ENCODE measurements at places on chromosomes 5 and 9.

DNA sequence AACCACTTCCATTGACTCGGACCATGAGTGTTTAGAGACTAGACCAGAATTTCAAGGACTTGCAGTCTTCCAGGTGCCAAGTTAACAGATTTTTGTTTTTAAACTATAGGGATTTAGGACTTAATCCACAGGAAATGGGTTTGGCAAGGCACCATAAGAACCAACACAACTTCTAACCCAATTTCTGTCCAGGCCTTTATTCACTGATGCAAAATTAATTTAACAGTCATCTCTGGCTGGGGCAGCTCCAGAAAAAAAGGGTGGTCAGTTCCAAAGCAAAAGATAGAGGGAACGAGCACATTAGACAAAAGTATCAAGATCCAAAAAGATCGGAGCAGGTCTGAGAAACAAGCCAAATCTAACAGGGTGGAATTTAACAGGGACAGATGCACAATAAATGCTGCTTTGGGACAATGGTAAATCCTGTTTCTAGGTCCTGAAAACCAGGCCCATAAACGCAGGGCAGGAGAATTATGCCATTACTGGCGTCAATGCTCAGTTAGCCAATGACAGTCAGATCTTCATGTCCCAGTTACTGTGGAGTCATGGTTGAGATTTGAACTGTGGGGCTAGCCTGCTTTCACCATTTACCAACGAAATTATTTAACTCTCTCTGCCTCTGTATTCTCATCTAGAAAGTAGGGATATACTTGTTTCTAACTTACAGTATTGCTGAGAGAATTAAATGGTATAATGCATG is 590.8 kb upstream of the BRINP1 start:
- no peak for DNase-seq

- DNase-seq: no peak
Measured at GRCh38 chr5:167814040-167814439, 477.4 kb upstream of the WWC1 start.

DNA sequence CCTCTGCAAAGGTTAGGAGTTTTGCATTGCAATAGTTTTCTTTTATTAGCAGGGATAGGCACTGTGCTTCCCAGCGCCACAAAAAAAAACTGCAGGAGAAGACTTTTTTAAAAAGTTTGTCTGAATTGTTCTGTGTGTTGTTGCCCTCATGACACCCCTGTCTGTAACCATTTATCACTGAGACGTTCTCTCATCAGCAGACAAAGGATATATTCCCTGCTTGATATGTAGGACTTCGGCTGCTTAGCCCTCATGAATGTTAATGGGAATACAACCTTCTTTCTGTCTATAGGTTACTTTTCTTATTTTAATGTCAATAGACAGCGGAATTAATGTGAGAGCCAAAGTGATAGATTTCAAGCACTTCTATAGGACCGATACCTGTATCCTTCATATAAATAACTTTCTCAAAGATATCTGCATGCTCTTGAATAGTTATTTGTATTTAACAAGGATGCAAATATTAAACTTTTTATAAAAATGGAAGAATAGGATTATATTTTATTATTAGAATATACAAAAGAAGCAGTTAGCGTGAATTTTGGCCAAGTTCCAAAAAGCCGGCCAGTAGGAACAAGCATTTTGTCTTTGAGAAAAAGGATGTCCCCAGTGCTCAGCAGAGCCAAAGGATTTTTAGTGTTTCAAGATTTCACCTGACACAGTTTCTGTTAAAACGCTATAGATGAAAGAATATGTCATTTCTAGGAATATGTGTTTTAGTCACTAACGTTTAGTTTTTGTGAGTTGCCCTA is 1.5 kb upstream of the LYSMD3 start:
- no peak for DNase-seq

DNA sequence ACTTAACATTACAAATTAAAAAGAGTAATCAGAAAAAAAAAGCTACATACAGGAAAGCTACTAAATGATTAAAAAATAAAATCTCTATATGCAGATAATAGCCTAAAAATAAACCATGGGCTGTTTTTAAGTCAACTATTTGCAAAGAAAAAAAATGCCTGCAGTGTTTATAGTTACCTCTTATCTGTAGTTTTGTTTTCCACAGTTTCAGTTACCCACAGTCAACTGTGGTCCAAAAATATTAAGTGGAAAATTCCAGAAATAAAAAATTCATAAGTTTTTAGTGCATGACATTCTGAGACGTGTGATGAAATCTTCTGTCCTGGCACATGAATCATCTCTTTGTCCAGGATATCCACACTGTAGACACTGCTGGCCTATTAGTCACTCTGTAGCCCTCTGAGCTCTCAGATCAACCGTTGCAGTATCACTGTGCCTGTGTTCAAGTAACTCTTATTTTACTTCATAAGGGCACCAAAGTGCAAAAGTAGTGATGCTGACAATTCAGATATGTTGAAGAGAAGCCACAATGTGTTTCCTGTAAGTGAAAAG is 59.2 kb downstream of the PRELID2 start:
- no peak for DNase-seq

GRCh38 chr5:90287036-90287435 is 122.5 kb downstream of the CETN3 start:
- DNase-seq: no peak

DNA sequence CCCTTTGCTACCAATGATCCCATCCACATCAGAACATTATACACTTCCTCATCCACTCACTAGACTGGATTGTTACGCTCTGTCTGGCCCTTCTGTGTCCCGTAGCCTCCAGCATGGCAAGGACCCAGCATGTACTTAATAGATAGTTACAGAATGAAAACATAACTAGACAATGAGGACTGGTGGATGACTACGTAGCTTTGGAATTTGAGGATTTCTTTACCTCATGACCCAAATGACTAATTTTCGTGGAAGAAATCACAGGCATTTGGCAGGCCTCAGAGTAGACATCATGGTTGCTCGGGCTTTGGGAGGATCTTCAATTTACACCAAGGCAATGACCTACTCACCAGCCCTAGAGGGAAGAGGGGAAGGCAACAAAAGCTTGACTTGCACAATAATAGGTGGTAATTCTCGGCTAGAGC is 299.8 kb downstream of the TLE1 start:
- no peak for DNase-seq

DNA sequence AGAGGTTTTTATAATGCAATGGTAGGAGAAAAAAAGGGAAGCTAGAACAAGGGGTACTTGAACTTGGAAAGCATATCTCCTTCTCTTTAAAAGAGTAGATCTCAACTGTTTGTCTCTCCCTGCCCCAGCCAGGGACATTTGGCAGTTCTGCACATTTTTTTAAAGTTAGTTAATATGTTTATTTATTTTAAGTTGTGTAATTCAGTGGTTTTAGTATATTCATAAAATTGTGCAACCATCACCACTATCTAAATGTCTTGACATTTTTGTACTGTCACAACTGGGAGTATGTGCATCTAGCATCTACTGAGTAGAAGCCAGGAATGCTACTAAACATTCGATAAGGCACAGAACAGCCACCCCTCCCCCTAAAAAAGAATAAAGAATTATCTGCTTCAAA is 103.5 kb upstream of the DPYSL3 start:
- no peak for DNase-seq

- DNase-seq: no peak
Measured at GRCh38 chr9:76451234-76451633, 7.7 kb upstream of the GCNT1 start.

DNA sequence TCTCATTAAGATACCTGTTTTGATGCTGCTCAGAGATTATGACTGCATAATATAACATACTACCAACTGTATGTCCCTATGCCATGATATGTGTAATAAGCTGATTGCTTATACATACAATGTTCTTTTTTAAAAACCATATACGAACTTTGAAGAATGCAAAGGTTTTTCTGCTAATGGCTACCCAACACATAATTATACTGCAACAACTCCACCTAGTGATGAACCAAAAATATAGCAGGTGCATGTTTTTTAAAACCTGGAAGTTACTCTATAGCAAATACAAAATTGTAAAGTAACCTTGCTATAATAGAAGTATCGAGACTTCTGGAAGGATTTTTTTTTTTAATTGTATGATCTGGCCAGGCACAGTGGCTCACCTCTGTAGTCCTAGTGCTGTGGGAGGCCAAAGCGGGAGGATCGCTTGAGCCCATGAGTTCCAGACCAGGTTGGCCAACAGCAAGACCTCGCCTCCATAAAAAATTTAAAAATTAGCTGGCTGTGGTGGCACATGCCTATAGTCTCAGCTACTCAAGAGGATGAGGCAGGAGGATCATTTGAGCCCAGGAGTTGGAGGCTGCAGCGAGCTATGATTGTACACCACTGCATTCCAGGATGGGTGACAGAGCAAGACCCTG is 49.1 kb downstream of the HOMER1 start:
- no peak for DNase-seq

GRCh38 chr9:115349542-115349941 is 231.6 kb upstream of the TNC start:
- DNase-seq: no peak

- no peak for DNase-seq
Measured at GRCh38 chr9:68552700-68553476, 12.2 kb upstream of the TMEM252 start.

DNA sequence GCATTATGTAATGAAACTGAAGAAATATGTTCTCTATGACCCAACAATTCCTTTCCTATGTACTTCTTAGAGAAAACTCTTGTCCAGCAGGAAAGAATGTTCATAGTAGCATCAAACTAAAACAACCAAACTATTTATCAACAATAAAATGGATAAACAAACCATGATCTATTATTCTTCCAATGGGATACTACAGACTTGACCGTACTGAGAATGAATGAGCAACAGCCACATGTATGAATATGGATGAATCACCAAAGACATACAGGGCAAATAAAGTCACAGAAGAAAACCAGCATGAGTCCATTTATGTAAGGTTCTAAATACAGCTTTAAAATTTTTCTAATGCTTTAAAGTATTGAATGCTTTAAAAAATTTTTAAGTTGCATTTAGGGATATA is 73.6 kb upstream of the SUSD1 start:
- no peak for DNase-seq

GRCh38 chr5:172101547-172102217 is 86.3 kb downstream of the STK10 start:
- no peak for DNase-seq

DNA sequence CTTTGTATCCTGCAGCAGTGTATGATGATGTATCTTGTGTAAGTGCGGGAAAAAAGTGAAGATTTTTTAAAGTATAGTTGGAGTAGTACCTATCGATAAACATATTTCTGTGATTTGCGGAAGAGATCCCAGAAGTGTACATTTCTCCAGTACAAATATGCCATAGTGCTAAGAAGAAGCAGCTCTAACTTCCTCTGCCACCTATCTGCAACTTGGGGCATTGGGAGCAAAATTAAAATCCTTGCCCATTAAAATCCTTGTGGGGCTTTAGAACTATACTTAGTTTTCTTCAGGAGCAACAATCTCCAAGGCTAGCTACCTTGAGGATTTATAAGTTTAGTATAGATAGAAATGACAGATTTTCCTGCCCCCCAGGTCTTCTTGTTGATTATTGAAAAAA is 123.7 kb downstream of the VCAN start:
- no peak for DNase-seq

GRCh38 chr5:10418654-10419345 is 22.9 kb upstream of the ROPN1L start:
- no peak for DNase-seq

DNA sequence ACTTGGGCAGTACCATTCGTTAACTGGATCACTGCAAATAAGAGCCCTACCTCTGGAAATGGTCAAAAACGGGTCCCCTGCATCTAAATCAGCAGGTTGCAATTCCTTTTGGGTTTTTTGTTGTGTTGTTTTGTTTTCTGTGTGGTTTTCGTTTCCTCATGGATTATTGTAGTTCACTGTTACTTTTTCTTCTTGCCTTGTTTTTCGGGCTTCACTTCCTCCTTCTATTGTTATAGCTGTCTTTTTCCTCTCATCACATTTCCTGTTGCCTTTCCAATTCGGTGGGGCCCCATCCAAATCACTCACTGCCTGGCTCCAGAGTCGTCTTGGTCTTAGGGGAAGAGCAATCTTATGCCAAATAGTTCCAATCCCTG is 8.7 kb upstream of the SSBP2 start:
- no peak for DNase-seq

DNA sequence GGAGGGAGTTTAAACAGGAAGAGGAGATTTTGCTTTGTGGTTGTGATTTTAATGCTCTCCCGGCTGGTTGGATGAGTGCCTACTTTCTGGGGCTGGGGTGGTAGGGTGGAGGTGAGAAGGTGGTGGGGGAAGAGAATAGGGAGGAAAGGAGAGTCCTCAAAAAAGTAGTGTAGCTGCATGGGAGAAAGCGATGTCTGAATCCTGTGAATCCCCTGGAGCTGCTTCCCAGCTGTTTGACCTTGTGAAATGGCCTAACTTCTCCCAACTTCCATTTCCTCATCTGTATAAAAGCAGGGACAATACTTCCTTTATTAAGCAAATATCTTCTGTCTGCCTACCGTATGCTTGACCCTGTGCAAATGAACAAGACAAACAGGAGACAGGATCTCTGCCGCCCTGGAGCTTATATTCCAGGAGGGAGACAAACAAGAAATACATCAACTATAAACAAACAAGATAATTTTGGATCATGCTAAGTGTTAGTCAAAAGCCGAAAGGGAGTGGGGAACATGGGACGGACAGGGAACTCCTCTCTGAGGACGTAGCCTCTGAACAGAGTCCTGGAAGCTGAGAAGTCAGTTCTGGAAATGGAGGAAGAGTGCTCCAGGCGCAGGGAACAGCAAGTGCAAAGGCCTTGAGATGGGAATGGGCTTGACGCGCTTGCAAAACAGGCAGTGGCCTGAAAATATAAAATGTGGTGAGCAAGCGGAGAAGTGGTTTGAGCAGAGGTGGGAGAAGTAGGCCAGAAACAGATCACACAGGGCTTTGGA is 103.5 kb downstream of the SPRY4 start:
- DNase-seq: no peak

DNA sequence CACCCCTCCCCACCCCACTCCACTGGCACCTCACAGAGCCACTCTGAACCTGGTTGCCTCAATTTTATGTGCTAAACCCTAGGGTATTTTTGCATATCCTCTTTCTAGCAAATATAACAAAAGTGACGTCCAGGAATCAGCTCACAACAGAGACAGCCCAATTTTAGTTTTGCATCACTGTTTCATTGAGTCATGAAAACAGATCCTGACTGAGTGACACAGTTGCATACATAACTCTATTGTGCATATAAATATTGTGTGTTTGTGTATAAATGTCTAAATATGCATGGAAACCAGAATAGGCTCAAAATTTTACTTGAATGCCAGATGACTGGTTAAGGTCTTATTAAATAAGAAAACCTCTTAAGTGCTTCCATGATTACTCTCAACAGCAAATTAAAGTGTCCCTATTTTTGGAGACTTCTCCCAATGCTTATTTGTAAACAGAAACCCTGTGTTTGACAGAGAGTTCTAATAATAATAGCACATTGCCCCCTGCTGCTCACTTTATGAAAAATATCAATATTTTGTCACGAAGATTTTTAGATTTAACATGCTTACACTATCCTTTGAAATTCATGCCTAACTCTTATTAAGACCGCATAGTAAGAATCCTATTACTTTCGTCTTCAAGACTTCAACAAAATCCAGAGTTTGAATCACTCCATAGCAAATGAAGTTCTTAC is 75.5 kb upstream of the PRRC1 start:
- no peak for DNase-seq
